Activated CD4-positive, CD25-positive, alpha-beta regulatory T cell treated with anti-CD3 and anti-CD28 coated beads, Interleukin-2, amount 50 U/mL, for 16 hours (primary cell): ENCODE measurements at places on chromosomes 11 and 22.

- DNase-seq, result no peak
These were observed 10.0 kb downstream of the SLC29A2 start for GRCh38 chr11:66361502-66361941.

DNA sequence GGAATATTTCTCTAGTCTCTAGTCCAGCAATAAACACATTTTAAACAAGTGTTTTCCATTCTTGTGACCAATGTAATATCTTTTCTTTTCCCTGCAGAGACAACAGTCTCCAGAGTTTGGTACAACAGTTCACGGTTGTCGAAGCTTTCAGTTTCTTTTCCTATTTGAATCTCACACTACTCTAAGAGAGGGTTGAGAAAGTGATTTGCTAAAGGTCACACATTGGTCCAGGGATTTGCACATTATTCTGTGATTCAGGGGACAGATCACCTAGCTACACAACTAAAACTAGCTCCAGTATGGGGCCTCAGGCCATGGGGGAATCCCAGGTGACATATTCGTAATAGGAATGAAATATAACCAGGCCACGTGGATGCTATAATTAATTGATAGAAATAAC lies 132.5 kb downstream of the HIPK3 start:
- no peak for DNase-seq

GRCh38 chr22:49439373-49439772 lies 388.3 kb downstream of the BRD1 start:
- DNase-seq, result no peak

DNA sequence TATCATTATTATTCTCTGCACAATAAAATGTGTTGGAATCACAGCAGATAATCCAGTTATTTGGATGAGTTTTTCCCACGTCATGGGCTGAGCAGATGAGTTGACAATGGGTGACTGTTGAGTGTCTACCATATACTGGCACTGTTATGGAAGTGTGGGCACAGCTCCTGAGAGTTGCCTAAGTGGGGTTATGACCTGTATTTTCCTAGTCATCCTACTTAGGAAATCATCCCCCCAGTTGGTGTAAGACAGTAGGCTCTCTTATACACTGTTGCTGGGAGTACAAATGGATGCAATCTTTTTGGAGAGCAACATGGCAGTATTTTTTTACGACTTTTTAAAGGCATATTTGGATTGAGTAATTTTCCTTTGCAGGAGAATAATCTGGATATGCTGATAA lies 66.4 kb downstream of the TRAF6 start:
- DNase-seq, result no peak

- DNase-seq, result no peak
These were observed 8.7 kb upstream of the LTO1 start for GRCh38 chr11:69683764-69684333.

DNA sequence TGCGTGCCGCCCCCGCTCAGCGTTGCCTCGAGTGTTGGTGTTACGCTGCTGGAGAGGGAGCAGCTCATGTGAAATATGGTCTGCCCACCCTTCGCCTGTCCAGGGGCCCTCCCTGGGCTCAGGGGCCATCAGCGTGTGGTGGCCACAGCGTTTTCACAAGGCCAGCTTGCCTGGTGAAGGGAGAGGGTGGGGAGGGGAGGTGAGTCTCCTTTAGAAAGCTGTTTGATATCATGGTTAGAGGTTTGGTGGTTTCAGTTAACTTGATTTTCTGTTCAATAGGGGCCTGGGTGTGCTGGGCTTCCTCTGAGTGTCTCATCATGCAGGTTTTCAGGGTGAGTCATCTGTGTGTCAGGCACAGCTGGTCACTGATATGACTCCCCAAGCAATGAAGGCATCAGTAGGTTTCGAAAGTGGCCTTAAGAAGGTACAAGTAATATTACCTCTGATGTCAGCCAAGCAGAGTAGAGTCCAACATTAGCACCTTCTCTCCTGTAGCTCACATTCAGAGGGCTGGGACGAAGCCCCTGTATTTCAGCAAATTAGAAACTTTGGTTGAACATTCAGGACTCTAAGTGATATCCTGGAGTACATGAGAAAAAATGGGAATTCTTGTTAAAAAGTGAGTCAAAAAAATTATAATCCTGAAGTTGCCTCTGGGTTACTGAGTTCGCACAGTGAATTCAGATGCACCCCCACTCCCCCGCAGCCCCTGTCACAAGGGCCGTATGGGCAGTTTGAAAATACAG lies 172.5 kb downstream of the TBC1D22A start:
- no peak for DNase-seq

DNA sequence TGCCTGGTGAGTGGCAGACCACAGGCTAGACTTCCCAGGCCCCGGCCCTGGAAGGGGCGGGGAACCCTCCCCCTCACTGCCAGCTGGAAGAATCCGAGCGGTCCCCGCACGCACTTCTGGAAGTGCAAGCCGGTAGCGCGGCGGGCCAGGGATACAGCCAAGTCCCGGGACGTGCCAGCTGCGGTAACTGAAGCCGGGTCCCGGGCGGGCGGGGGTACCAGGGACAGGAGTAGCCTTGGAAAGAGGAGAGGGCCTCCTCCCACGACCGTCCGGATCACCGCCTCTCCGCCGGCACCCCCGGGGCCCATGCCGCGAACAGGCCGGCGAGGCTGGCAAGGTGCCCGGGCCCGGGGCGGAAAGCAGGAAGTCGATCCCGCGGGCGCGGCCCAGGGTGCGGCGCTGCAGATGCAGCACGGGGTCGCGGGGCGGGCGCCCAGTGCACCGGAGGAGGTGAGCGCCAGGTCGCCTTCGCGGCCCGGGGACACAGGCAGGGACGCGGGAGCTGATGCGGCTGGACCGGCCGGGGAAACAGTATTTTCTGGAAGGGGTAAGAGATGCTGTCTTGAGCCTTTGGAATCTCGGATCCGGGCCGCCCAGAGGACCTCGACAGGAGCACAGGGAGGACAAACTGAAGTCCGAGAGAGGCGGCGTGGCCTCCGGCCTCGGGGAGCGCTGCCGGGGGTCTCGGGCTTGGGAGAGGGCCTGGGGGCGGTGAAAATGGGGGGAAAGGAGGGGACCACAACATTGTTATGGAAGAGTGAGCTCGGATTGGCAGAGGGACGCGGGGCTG lies 783 bp upstream of the SLC35C1 start:
- DNase-seq, result no peak

- DNase-seq, result no peak
These were observed 2.3 kb upstream of the XBP1 start for GRCh38 chr22:28802595-28803123.

- DNase-seq, result no peak
These were observed 16.0 kb downstream of the MRTFA start for GRCh38 chr22:40620464-40621046.

DNA sequence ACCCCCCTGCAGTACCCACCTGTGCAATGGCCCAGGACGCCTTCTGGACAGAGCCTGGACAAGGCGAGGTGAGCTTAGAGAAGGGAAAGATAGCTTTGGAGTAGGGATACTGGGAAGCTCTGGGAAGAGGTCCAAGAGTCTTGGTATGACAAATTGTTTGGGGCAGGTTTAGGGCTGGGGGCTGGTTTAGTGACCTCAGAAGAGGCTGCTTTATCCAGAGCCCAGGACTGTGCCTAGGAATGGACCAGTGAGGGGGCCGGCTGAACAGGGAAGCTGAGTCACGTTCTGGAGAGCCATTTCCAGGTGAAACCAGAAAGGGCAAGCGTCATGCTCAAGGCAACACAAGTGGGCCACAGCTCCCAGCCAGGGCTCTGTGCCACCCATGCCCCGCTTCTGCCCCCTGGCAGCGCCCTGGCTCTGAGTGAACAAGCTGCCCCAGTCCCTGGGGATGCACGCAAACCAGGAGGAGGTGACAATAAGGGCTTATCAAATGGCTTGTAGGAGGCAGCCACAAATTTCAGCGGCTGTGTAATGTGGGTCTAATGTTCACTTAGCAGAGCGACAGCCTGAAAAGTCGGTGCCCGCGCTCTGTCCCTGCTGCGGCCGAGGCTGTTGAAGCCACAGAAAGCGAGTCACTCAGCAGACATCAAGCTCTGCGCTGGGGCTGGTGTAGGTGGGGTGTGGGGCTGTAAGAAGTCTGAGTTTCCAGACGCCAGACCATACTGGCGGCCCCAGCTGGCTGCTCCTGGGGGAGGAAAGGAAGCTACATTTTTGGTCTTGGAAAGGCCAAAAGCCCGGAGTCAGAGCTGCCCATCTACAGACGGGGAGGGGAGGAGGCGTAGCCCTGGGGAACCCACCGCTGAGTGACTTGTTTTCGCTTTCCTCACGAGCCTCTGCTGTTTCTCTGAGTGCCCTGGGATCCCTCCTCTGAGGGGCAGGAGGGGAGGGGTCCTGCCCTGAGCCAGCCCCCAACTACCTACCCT lies 18.3 kb upstream of the SYT7 start:
- no peak for DNase-seq

DNA sequence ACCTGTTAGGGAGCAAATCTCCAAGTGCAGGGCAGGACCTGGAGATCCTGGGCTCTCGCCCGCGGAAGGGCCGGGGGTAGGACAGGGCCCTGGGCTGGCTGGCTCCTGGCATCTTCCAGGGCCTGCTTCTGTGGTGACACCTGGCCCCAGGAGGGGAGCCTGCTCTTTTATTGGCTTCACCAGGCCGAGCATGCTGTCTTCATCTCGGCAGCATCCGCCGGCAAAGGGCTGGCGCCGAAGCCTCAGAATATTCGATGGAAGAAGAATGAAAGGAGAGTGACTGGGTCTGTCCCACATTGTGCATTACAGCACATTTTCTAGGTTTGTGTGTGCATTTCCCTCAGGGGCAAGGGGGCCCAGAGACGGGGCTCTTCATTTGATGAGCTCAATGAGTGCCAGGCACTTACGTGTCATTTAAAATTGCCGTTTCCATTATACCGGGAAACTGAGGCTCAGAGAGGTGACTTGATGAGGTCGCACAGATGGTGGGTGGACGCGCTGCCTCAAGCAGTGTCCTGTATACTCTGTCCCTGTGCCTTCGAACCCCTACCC lies 70.0 kb downstream of the RBX1 start:
- DNase-seq, result no peak

DNA sequence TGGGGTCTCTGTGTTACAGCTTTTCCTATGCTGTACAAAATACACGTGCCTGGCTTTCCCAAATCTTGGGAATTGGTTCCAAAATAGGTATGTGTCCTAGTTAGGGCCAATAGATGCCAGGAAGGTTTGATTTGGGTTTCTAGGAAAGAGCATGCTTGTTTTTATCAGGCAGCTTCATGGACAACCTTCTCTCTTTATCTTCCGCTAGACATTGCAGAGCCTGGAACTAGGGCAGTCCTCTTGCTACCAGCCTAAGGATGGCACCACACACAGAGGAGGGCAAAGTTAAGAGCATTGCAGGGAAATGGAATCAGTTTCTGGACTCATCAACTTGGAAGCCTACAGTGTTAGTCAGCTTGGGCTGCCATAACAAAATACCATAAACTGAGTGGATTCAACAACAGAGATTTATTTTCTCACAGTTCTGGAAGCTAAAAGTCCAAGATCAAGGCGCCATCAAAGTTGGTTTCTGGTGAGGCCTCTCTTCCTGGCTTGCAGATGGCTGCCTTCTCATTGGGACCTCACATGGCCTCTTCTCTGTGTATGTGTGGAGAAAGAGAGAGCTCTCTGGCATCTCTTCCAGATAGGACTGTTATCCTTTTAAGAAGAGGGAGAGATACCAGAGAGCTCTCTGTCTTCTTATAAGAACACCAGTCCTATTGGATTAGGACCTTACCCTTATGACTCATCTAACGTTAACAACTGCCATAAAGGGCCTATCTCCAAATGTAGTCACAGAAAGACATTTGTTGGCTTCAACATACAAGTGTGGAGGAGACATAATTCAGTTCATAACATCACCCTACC lies 27.3 kb upstream of the CREB3L1 start:
- no peak for DNase-seq

DNA sequence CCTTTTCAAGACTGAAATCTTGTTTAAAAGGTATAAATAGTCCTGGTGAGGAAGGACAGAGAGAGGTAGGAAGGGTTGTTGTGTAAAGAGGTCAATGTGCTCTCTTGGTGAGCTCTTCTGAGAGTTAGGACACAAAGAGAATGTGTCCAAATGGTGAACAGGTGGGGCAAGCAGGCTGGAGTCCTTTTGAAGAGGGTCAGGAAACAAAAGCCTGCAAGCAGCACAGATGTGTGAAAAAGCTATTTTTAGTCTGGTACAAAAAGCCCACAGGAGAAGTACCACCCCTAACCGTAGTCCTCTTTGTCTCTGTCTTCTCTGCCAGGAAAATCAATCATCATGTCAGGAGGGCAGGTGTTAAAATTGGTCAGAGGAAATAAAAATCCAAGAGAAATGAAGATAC lies 54.4 kb upstream of the SYN3 start:
- DNase-seq, result no peak

DNA sequence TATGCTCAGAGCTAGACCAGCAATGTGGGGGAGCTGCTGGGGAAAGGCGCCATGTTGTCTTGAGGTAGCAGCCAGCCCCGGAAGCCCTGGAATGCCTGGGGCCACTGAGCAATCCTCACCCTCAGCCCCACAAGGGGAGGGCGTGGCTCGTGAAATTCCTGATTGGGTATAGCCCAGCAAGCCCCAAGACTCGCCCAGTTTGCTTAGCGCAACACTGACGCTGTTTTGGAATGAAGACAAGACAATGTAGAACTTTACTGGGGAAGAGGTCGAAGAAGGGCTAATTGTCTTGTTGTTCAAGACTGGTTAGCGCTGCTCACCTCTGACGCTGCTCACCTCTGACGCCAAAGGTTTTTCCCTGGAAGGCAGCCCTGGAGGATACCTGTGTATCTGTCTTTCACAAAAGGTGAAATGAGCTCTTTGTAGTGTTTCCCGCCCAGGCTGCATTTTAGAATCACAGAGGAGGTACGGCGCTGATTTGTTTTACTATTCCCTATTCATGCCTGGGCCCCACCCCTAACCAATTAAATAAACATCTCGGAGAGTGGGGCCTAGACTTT lies 47.6 kb downstream of the ST3GAL4 start:
- no peak for DNase-seq

- no peak for DNase-seq
These were observed 9.5 kb upstream of the B3GNT6 start for GRCh38 chr11:77024745-77025144.

- no peak for DNase-seq
These were observed 39.0 kb downstream of the ENDOD1 start for GRCh38 chr11:95128602-95129001.

DNA sequence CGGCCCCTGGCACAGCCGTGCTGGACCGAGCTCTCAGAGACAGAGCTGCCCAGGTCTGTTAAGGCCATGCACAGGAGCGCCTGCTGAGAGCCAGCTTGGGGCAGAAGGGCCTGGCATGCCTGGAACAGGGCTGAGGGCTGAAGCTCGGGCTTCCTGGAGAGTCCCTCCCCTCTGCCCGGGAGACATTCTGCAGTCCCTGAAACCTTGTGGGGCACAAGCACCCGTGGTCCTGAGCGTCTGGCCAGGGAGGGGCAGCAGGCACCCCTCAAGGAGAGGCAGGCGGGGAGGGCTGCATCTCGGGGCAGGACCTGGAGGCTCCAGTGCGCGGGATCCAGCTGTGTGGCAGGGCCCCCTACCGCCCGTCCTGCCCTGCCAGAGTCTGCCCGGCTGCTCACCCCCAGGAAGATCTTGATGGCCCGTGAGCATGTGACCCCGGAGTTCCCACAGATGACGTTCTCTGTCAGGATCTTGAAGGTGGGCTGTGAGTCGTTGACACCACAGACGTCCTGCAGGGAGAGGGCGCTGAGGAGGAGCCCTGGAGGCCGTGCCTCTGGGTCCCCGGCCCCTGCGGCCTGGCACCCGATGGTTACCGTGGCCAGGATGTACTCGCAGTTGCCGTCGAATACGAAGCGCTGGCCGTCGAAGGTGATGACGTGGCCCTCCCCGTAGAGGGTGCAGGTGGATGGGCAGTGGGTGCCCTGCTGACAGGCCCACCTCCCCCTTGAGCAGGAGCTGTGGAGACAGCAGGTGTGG lies 10.9 kb downstream of the MUC6 start:
- DNase-seq, result no peak
